ENCODE measurements at places on chromosomes 16 and 17.

DNA sequence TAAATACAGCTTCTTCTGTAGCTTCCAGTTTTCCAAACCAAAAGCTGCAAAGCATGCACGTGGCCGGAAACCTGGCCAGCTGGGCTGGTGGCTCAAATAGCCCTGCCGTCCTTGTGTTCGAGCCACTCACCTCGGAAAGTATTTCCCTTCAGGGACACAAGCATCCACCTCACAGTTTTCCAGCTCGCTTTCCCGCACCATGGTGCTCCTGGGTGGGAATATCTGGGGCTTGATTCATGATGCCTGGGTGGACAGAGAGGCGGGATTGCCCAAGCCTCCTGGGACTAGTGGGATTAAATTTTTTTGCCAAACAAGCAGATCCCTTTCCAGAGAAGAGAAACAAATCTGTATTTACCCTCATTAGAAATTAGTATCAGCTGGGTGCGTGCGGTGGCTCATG, 7.1 kb upstream of the MVD start:
- no peak for DNase-seq

DNA sequence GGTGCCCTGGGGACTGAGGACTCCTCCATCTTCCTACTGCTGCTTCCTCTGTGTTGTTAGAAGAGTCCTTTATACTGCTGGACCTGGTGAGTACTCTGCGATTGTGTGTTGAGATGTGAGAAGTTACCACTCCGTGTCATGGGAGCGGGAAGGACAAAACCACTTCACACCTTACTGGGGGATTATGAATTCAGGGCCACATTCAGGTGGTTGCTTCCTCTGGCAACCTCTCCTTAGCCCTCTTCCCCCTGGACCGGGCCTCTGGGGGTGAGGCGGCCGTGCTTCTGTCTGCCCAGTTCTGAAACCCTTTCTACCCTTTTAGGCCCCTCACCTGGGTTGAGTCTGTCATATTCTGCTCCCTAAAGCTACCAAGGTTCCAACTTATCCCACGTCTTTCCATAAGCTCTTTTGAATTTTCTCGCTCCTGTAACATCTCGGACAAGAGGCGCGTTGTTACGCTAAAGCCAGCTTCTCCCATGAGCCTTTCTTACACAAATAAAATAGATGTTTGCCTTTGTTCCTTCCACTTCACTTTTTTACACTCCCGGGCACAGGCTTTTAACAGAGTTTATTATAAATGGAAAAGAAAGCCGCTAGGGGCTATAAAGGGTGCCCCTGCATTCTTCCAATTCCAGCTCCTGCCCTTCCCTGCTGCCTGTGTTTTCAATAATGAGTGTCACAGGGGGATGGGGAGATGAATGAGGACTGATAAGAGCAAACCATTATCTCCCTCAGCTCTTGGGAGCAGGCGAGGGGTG, 20.7 kb upstream of the CDH13 start:
- DNase-seq: no peak

DNA sequence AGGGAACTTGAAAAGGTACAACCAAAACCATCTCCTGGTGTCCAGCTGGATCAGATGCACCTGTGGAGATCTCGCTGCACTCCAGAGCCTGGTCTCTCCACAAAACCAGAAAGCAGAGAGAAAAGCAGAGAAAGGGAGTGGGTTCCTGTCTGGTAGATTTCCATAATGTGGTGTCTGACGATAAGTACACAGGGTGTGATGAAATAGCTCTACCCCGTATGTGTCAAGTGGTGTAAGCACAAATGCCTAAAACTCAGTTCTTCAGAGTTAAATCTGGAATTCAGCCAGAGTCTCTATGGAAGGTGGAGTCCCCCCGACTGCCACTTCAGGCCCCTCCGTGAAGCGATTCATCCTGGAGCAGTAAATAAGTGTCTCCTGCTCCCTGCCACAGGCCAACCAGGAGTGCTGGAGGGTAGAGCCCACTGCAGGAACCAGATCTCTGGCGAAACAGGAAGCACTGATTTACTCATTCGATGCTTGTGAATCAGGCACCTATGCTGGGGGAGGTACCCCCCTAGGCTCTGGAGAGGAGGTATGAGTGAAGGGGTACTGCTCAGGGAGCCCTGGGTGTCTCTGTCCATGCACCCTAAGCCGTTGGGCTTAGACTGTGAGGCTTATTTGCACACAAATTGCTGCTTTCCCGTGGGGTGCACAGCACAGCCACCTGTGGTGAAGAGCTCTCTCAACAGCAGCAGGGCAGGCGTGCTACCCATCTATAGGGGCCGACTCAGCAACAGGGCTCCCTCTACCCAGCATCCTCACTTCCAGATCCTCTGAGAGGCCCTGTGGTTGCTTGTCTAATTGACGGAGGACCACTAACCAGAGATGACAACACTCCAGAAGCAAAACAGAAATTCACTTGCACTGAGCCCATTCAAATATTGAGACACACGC, 97.1 kb upstream of the MYOCD start:
- DNase-seq: no peak

DNA sequence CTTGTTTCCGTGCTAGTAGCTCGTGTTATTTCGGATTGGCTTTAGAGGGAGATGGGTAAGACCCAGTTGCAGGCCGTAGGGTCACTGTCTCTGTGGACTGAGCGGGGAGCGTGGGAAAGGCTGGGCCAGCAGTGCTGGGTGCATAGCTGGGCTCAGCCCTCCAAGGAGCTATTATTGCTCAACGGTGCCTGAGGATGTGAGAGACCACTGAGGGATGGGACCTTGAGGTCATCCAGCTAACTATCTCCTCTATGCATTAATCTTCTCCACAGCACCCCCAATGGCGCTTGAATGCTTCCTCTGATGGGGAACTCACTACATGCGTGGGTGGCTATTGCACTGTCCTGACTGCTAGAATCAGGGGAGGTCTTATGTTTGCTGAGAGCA, 126.1 kb upstream of the FOXF1 start:
- DNase-seq: no peak

GRCh38 chr17:57477522-57478362, 221.4 kb downstream of the MSI2 start:
- no peak for DNase-seq

DNA sequence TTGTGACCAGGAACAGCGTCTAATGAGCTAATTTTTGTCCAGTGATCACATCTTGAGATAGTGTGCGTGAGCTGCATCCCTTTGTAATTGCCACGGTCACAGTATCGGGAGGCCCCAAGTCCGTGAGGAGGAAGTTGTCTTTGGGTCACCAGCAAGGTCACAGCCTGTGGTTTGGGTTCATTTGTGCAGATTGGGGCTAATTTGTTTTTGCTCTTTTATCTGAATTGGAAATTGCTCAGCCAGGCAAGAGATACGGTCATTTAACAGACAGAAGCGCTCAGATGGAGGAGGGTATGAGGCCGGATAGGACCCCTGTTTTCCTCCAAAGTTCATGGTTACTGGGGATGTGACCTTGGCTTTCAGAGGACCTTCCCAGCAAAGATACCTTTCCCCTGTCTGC, 174.1 kb downstream of the SNX29 start:
- DNase-seq: no peak

- no peak for DNase-seq
Observed at GRCh38 chr16:86514481-86515376, 4.4 kb downstream of the FOXF1 start.

DNA sequence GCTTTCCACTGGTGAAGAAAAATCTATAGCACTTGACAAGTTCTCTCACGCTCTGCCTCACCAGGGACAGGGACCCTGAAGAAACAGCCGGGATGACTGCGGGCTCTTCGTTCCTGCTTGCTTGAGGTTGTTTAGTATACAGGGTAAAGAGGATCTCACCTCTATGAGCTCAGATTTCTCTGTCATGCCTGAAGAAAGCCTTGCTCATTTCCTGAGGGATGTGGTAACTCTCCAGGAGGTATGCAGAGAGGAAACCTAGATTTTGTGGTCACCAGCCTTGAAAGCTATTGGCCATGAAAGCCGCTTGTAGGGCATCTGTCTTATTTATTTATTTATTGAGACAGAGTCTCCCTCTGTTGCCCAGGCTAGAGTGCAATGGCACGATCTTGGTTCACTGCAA, 23.2 kb downstream of the USP43 start:
- no peak for DNase-seq

GRCh38 chr17:78089576-78090281, 38.8 kb downstream of the TMC6 start:
- DNase-seq: no peak

- DNase-seq: no peak
Observed at GRCh38 chr16:8725513-8726178, 51.2 kb downstream of the ABAT start.

- no peak for DNase-seq
Observed at GRCh38 chr16:57621521-57622271, 6.7 kb upstream of the ADGRG1 start.

DNA sequence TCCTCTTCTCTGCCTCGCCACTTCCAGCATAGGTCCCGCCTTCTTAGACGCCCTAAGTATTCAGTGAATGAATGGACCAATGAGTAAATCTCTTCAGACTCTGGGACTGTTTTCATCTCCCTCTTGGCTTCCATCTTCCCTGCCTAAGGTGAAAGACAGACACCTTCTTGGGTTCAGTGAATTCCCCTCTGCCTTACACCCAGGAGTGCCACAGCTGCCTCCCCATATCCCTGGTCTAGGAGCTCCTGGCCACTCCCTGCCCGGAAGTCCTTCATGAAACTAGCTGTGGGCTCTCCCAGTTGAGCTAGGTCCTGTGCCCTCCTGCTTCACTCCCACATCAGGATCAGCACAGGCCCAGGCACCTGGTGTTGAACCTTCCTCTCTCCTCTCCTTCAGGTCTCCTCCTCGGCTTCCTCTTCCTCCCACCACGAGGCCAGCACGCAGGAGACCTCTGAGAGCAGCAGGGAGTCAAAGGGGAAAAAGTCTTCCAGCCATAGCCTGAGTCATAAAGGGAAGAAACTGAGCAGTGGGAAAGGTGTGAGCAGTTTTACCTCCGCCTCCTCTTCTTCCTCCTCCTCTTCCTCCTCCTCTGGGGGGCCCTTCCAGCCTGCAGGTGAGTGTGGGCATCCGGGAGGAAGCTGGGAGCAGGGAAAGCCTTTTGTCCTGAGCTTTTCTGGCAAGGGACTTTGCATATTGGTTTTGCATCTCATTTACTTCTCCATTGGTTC, 10.3 kb downstream of the MLLT6 start:
- no peak for DNase-seq

DNA sequence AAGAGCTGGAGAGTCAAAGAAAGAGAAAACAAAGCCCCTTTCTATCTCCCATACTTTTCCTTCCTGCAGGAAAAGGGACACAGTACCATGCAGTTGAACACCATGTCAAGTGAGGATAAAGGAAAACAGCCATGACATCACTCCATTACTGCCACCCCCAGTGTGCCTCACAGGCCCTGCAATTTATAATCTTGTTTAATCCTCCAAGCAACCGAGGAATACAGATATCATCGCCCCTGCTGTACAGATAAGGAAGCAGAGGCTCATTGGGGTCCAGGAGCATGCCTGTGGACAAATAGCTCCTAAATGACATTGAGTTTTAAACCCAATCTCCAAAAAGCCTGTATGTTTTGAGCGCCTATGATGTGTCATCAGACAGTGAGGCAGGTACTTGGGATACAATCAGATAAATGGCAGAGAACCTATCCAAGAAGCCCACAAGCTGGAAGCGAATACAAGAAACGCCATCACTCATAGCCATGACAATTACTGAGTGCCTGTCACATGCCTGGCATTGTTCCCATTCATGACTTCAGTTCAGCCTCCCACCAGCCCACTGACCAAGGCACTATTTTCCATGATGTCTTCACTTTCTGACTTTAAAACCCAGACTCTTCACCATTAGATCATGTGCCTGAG, 45.5 kb downstream of the CPPED1 start:
- DNase-seq: no peak

DNA sequence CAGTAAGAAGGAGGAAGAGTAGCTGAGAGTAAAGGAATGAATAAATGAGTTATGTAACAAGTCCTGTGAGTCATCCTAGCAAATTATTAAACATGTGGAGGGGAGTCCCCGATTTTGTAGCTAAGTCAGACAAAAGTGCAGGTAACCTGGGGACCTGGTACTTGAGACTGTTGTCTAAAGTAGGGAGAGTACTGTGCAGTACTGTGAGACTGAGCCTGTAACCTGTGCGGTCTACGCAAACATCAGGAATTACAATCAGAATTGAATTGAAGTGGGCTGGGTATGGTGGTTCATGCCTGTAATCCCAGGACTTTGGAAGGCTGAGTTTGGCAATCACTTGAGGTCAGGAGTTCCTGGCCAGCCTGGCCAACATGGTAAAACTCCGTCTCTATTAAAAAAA, 35.7 kb downstream of the IKZF3 start:
- DNase-seq: no peak

GRCh38 chr17:44438636-44439035, 49.2 kb upstream of the ITGA2B start:
- peak; percentile 39 for DNase-seq

- DNase-seq: no peak
Observed at GRCh38 chr17:57485566-57485865, 229.2 kb downstream of the MSI2 start.

DNA sequence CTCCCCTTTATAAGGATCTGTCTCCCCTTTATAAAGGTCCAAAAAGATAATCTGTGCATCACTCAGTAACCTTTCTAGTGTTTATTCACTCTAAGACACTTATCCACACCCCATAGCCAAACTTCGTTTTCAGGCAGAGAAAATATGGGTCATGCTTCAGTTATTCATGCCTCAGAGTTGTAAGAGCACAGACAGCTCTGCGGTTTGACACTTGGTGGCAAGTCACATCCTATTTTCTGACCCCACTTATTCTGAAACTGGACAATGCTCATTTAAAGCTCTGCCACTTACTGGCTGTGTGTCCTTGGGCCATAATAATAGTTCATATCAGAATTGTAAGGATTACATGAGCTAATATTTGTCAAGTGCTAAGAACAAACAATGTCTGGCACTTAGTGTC, 2.0 kb upstream of the KRTAP2-1 start:
- no peak for DNase-seq

DNA sequence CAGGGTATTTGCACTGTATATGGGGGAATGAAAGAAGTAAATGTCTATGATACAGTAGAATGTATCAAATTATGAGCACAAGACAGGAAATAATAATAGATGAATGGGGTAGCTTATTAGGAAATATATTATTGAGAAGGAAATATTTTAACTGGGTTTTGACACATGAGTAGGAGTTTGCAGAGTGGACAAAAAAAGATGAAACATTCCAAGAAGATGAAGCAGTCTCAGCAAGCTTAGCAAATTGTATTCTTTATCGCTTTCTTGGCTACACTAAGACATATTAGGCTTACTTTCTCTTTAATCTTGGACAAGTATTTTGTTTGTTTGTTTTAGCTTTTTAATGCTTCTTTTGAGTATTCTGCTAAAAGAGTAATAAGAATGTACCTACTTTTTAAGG, 1.3 kb upstream of the KRTAP4-9 start:
- no peak for DNase-seq

DNA sequence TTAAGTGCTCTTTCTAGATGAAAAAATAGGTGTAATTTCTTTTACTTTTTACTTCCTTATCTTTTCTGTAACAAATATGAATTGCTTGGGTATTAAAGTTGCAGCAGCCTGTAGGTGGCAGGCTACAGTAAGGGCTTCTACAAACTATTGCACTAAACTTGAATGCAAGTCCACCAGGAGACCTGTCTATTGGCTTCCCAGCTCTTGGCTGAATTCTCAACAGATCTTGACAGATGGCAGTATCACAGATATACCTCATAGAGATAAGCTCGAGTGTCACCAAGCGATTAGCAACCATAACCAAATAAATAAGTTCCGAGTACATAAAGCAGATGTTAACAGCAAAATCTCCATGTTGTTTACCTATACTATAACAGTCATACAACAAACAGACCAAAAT, 5.9 kb downstream of the BBS2 start:
- DNase-seq: peak; percentile 71
